ENCODE measurements at places on chromosomes 4 and X.

DNA sequence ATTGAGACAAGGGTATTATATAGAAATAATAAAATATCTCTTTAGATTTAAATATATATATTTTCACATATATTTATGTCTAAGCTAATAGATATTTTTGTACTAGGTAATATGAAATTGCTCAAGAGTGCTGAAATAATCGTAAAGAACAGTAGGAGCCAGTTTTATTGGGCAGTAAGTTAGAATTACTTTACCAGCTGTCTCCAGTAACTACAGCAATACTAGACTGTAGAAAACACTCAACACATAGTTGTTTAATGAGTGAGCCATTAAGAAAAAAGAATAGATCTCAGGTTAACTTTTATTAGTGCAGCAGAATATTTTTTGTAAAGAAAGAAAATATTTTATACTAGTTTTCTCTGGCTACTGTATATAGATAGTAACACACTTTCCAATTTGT, 715.2 kb downstream of the TRIML1 start:
- DNase-seq, result no peak

DNA sequence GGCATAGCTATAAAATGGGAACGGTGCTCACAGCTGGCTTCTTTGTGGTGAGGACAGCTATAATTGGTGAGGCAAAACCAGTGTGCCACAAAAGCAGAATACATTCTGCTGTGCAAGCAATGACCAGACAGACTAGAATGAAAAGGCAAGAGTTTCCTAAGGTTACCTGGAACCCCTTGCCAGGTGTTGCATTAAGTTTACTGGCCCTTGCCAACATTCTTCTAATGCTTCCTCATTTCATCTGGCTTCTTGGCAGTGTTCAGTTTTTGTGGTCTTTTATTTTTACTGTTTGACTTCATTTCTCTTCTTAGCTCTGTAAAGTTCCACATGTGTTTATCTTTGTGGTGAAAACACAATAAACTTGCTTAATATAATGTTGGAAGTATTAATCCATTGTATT, 131.4 kb downstream of the PTTG2 start:
- DNase-seq, result no peak

DNA sequence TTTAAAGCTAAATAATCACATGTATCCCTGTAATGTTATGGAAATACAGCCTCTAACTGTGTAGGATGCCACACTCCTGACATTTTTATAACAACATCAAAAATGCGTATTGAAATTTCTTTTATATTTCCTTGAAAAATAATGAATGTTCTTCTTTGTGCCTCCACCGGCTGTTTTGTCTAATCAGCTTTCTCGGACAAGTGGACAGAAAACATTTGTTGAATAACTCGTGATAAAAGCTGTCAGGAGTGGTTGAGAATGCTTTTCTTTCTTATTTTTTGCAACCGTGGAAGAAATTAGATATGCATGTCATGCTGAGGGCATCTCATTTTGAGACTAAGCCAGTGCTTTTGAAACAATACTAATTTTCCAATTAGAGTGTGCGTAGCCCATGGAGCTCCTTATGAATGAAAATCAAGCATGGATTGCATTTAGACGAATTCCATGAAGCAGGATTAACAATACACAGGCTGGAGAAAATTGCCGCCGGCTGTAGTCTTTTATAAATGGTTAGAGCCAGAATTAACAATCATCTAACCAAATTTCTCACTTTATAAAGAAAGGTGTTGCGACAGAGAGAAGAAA, 614.5 kb upstream of the LCORL start:
- DNase-seq, result no peak

GRCh38 chrX:53288189-53288588, 6.8 kb upstream of the IQSEC2 start:
- DNase-seq, result peak; percentile 22

GRCh38 chr4:150297861-150298474, 219.7 kb downstream of the DCLK2 start:
- peak; percentile 39 for DNase-seq

DNA sequence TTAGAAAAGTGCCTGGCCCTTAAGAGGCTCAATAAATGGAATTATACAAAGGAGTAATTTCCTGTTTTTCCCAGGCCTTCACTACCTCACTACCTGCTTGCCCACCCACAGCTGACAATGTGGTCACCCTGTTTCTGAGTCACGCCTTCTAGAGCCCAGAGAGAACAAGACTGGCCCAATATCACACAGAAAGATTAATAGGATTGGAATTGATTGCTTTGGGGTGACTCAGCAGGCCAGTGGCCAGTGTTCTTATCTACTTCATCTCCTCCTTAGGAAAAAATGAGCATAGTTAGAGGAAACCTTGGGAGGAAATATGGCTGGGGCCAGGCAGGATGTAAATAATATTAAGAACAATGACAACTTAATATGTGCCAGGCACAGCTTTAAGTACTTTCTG, 4.5 kb upstream of the FGF16 start:
- DNase-seq, result no peak

DNA sequence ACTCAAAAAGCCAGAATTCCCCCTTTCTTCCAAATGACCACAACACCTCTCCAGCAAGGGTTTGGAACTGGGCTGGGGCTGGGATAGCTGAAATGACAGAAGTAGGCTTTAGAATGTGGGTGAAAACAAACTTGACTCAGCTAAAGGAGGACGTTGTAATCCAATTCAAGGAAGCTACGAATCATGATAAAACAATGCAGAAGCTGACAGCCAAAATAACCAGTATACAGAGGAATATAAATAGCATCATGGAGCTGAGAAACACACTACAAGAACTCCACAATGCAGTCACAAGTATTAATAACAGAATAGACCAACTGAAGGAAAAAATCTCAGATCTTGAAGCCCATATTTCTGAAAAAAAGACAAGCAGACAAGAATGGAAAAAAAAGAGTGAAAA, 95.8 kb upstream of the TET2 start:
- DNase-seq, result no peak

DNA sequence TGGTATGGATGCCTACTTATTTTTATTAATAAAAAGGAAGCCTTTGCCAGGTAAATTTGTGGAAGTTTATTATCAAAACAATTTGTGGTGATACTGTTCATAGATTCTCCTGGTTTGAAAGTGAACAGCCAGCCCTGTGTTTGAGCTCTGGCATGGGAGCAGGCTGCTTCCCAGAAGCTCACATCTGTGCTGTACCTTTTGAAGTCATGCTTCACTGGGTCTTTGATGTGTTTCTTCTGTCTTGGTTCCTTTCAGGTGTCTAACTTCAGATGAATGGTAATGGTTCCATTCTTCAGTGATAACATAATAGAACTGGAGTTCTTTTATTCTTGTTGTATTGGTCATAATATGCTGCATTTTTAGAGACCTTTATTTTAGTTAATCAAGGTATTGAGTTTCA, 85.5 kb downstream of the BMPR1B start:
- no peak for DNase-seq

GRCh38 chr4:46992338-46992737, 1.0 kb downstream of the GABRA4 start:
- DNase-seq, result no peak

DNA sequence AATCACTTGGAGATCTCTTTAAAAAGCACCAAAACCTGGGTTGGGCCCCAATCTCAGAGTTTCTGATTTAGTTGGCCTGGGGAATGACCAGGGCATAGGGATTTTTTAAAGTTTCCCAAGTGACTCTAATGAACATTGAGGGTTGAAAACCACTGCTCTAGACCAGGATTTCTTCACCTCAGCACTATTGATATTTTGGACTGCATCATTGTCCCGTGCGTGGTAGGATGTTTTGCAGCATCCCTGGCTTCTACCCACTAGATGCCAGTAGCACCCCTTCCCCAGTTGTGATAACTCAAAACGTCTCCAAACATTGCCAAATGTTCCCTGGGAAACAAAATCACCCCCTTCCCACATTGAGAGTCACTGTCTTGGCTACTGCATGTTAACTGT, 61.8 kb downstream of the ATXN3L start:
- DNase-seq, result no peak

DNA sequence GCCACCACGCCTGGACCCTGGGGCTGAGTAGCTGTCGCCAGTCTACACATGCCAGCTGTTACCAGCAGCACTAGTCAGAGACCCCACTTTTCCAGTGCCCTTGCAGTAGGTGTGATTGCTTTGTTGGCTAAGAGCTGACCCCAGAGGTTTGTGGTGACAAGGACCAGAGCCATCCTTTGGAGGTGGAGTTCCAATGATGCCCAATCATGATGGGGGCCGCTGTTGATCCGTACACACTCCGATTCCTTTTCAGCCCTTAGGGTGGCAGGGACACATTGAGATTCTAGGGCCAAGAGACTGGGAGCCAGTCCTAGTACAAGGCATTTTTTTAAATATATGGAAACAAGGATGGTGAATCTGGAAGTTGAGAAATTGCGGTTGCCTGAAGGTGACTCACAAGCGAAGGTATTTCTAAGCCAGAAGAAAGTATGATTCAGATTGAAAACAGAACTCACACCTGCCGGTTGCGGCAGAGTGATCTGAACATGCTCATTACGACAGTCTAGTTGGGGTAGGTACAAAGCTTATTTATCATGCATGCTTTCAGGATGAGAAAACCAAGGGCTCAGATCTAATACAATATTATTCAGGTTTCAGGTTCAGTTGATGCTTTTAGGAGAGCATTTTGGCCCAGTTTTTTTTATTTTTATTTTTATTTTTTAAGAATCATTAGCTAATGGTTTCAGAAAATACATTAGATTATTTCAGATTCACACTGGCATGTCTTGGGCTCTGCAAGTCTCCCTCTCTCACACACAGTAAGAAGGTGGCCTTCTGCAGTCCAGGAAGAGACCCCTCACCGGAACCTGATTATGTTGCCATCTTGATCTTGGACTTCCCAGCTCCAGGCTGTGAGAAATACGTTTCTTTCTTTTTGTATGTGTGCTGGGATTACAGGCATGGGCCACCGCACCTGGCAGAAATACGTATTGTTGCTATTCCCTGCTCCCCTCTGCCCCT, 43.4 kb downstream of the SHROOM2 start:
- DNase-seq, result no peak

GRCh38 chr4:158810487-158811215, 41.8 kb downstream of the FNIP2 start:
- no peak for DNase-seq

GRCh38 chrX:48752498-48752897, 9.0 kb upstream of the GLOD5 start:
- no peak for DNase-seq
